ENCODE measurements at places on chromosomes 6 and 20.
A peak's percentile ranks its signal among the peaks of the same experiment; 100 is the strongest.

GRCh38 chr6:79296211-79296610 is 61.7 kb upstream of the HMGN3 start:
- no peak overlapping the region for H3K4me3 ChIP-seq
- no peaks in the 10 kb centered on the region for H3K27me3 ChIP-seq
- H3K27ac ChIP-seq, result no peak overlapping the region
- no peak for DNase-seq
- H3K36me3 ChIP-seq, result no peaks in the 10 kb centered on the region

DNA sequence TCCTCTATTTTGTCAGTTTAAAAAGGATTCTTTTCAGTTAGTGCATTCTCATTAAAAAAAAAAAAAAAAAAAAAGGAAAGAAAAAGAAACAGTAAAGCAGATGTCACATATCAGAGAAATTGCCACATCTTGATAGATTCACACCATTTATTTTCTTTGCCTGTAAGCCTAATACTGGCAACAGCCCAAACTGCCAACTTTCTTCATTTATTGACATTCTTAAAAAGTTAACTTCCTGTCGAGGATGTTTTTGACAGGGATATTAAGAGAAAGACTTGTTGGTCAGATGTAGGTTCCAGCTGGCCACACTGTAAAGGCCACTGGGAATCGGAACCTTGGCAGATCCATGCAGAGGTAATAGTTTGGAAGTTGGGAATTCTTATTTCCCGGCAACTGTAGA is 332.6 kb downstream of the NRN1 start:
- H3K27me3 ChIP-seq, result no peaks in the 10 kb centered on the region
- peaks cover 7% of the 10 kb centered on the region for H3K4me1 ChIP-seq
- DNase-seq, result no peak
- H3K4me3 ChIP-seq, result no peak overlapping the region

DNA sequence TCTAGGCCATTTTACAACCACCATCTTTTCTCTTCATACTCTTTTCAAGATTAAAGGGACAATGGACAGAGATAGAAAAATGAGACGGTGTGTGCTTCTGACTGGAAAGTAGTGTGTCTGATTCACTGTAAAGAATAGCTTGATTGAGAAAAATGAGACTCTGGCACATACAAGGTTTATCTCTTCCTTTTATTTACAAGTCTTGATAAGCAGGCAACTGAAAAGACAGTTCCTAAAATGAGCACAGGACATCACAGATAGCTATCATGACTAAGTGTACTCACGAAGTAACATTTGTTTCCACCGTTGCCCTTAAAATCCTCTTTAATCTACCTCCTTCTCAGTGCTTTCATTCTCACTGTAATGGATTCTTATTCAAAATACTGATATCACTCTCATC is 383.0 kb downstream of the TBC1D32 start:
- no peaks in the 10 kb centered on the region for H3K36me3 ChIP-seq
- no peaks in the 10 kb centered on the region for H3K4me1 ChIP-seq
- H3K27ac ChIP-seq, result no peak overlapping the region

- DNase-seq, result no peak
- no peak overlapping the region for H3K4me3 ChIP-seq
- H3K27ac ChIP-seq, result no peak overlapping the region
- H3K4me1 ChIP-seq, result no peaks in the 10 kb centered on the region
- peaks cover 7% of the 10 kb centered on the region for H3K36me3 ChIP-seq
Measured at GRCh38 chr6:100724696-100725095, 156.4 kb downstream of the ASCC3 start.

- H3K4me3 ChIP-seq, result no peak overlapping the region
- peak overlapping the region; percentile 23 for H3K27ac ChIP-seq
- H3K27me3 ChIP-seq, result no peaks in the 10 kb centered on the region
- H3K4me1 ChIP-seq, result no peaks in the 10 kb centered on the region
- no peak for DNase-seq
- H3K36me3 ChIP-seq, result no peaks in the 10 kb centered on the region
Measured at GRCh38 chr6:26103141-26103769, 16.0 kb downstream of the HFE start.

DNA sequence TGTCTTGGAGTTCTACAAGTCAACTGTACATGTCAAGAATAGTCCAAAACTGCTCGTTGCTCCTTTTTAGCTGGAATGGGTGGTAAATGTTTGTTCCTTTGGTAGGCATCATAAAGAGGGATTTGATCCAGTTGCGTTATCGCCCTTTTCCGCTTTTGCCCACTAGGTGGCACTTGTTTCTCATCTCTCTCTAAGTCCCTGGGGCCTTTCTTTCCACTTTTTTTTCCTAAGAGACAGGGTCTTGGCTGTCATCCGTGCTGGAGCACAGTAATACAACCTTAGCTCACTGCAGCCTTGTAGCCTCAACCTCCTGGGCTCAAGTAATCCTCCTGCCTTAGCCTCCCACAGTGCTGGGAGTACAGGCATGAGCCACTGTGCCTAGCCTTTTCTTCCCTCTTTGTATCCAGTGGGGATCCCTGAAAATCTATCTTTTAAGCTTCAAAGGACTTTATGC is 20.7 kb downstream of the GTPBP2 start:
- no peak overlapping the region for H3K27ac ChIP-seq
- H3K4me1 ChIP-seq, result no peaks in the 10 kb centered on the region
- H3K36me3 ChIP-seq, result peaks cover 8% of the 10 kb centered on the region
- H3K4me3 ChIP-seq, result no peak overlapping the region
- H3K27me3 ChIP-seq, result no peaks in the 10 kb centered on the region

DNA sequence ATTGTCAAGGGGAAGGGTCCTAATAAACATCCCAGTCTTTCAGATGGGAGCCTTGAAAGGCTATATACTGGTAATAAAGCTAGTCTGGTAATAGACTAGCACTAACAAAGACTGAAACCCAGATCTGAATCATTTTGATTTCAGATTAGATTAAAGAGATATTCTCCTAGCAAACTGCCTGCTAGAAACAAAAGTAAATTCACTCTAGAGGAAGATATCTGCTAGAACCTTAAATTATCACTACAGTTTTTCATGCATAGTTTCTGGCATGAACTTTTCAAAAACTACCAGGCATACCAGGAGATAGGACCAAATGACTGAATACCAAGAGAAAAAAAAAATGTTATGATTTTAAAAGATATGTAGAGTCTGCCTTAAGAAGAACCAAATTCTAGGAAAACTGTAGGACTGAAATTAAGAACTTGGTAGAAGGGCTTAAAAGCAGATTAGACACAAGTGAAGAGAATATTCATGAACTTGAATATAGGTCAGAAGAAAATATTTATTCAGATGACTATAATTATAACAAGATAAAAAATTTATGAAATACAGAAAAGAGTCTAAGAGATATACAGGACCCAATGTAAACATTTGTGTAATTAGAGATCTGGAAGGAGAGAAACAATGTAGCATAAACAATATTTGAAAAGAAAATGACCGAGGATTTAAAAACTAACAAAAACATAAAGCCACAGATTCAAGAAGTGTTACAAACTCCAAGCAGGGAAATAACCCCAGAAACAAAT is 141.6 kb downstream of the FOXO3 start:
- H3K4me1 ChIP-seq, result no peaks in the 10 kb centered on the region
- H3K4me3 ChIP-seq, result no peak overlapping the region
- DNase-seq, result no peak
- H3K27me3 ChIP-seq, result no peaks in the 10 kb centered on the region
- H3K27ac ChIP-seq, result no peak overlapping the region

DNA sequence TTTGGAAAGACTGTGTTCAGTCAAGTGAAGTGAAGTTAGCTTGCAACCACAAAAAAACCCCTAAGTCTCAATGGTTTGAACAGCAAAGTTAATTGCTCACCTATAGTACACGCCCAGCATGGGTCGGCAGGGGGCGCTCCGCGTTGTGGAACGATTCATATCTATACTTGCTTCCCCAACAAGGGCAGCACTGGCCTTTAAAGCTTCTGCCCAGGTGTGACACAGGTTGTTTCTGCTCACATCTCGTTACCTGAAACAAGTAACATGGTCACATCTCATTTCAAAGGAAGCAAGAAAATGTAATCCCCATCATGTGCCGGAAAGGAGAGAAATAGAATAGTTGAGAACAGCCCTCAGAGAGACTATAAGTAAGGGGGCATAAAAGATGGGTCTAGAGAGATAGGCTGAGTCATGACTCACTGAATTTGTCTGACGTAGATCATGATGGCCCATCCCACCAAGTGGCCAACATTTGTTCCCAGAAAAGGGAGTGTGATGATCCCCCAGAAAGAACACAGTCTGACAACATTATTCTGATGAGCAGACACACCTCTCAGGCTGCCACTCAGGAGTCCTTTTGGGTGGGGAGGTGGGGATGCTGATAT is 29.0 kb downstream of the HNF4A start:
- no peaks in the 10 kb centered on the region for H3K36me3 ChIP-seq
- no peak overlapping the region for H3K4me3 ChIP-seq
- peak; percentile 26 for DNase-seq
- no peaks in the 10 kb centered on the region for H3K4me1 ChIP-seq
- no peak overlapping the region for H3K27ac ChIP-seq

- DNase-seq, result no peak
- H3K4me1 ChIP-seq, result no peaks in the 10 kb centered on the region
- no peaks in the 10 kb centered on the region for H3K36me3 ChIP-seq
- H3K27ac ChIP-seq, result no peak overlapping the region
Measured at GRCh38 chr6:110674096-110674495, 141.2 kb downstream of the CDK19 start.

DNA sequence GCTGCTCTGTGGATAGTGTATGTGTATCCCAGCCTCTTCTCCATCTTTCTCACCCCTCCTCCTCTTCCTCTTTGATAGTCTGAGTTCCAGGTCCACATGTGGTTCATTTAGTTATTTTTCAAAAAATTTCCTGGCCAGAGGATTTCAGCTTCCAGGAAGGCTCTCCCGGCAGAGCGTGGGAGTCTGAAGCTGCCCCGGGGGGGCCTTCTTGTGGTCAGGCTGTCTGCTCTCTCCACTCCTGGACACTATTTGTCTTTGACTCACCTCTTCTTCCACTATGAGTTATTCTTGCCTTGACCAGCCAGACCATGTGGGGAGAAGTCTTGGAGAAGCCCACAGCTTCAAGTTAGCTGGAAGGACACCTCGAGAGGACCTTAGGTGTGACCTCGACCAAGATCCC is 258.8 kb downstream of the CDC5L start:
- no peaks in the 10 kb centered on the region for H3K4me1 ChIP-seq
- no peaks in the 10 kb centered on the region for H3K27me3 ChIP-seq

DNA sequence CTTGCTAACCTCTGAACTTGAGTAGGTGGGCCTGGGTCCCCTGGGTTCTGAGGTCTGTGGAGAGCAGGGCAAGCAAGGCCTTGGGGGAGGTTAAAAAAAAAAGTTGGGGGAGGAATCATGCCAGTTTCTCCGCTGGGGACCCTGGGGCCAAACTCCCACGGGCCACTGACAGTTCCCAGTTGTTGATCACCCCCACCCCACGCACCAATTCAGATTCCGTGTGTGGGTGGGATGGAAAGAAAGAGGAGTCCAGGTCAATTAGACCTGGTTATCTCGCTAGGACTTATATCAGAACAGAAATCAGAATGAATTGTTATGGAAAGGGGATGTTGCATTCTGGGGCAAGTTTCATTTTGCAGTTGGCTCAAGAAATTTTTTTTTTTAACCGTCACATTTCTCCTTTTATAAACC is 46.7 kb upstream of the SUPT3H start:
- peaks cover 38% of the 10 kb centered on the region for H3K27me3 ChIP-seq
- no peak overlapping the region for H3K27ac ChIP-seq
- no peak overlapping the region for H3K4me3 ChIP-seq
- H3K4me1 ChIP-seq, result no peaks in the 10 kb centered on the region

- H3K4me1 ChIP-seq, result no peaks in the 10 kb centered on the region
- DNase-seq, result no peak
- no peak overlapping the region for H3K4me3 ChIP-seq
- no peaks in the 10 kb centered on the region for H3K27me3 ChIP-seq
- no peak overlapping the region for H3K27ac ChIP-seq
Measured at GRCh38 chr6:155528982-155529453, 73.4 kb upstream of the NOX3 start.

- no peak for DNase-seq
- H3K4me1 ChIP-seq, result no peaks in the 10 kb centered on the region
- H3K27ac ChIP-seq, result no peak overlapping the region
- H3K27me3 ChIP-seq, result no peaks in the 10 kb centered on the region
- H3K4me3 ChIP-seq, result no peak overlapping the region
Measured at GRCh38 chr6:128599036-128599435, 78.6 kb upstream of the PTPRK start.

DNA sequence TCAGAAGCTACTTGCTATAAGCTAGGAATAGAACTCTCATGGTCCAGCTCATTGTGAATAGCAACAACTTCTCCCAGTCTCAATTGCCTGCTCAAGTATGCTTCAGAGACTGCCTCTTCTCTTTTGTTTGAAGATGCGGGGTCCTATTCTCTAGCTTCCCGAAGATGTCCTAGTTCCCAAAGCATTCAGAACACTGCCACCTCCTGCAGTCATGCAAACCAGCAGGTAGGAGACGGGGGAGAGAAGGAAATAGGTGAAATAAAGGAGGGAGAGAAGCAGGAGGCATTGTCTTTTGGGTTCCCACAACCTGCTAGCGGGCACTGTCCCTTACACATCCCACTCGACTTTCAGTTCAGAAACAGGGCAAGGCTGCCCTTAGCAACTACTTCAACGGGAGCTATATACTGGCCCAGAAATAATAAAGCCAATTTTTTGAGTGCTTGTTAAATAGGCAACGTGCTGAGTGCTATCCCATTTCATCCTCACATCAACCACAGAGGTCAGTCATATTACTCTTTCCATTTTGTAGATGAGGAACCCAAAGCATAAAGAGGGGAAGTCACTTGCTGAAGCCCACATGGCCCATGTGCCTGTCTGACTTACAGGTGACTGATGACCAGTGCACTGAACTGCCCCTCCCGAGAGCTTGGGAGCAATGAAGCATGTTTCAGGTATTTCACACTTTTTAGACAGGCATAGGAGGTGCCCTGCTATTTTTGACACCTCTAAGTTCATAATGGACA is 61.9 kb upstream of the ATXN1 start:
- no peaks in the 10 kb centered on the region for H3K36me3 ChIP-seq
- H3K4me1 ChIP-seq, result 0 out of 2 replicates have a peak, but pooled peaks cover 3% of the 10 kb centered on the region
- H3K4me3 ChIP-seq, result no peak overlapping the region
- DNase-seq, result no peak

DNA sequence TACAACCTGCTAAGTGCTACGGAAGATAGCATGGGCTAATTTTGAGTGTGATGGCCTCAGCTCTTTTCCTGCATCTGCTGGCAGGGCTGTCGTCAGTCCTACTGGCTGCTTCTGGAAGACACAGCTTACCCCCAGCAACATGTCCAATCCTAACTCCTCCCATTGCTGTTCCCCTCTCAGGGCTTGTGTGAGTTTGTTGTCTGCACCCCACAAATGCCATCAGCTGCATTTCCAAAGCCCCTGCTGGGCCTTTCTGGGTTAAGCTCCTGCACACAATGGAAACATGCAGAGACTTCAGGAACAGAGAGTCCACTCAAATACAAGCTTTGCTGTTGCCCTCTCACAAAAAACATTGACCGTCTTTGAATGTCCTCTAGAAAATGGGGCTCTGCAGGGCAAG is 84.7 kb downstream of the RNF182 start:
- DNase-seq, result no peak
- no peak overlapping the region for H3K27ac ChIP-seq
- no peaks in the 10 kb centered on the region for H3K4me1 ChIP-seq
- H3K27me3 ChIP-seq, result no peaks in the 10 kb centered on the region

GRCh38 chr6:4084444-4085331 is 5.8 kb upstream of the FAM217A start:
- H3K4me3 ChIP-seq, result no peak overlapping the region
- H3K27ac ChIP-seq, result no peak overlapping the region
- no peak for DNase-seq
- no peaks in the 10 kb centered on the region for H3K36me3 ChIP-seq
- H3K27me3 ChIP-seq, result no peaks in the 10 kb centered on the region

All from GM12878 (cell line).